ENCODE measurements at places on chromosomes 1 and 21.

- peak; percentile 83 for DNase-seq
These were observed 24.7 kb upstream of the FCGR2A start for GRCh38 chr1:161480381-161481035.

- no peak for DNase-seq
These were observed 28.6 kb upstream of the STUM start for GRCh38 chr1:226519716-226520598.

DNA sequence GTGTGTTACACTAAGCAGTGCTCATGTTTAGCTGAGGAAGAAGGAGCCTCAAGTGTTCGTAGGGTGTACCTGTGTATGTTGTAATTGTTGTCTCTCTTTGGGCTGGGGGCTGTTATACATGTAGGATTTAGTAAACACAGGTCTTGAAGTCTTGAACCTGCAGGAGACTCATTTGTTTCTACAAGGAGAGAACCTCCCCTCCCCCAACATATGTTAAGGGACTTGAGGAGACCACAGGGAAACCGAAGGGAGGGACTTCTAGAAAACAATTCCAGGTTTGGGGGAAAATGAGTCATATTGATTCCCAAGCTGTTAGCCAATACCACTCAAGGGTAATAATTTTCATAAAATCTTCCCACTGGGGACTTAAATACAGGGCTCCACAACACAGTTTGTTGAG lies 25.0 kb upstream of the AGBL4 start:
- no peak for DNase-seq

- DNase-seq, result peak; percentile 76
These were observed 55.3 kb downstream of the SEC16B start for GRCh38 chr1:177914603-177915002.

DNA sequence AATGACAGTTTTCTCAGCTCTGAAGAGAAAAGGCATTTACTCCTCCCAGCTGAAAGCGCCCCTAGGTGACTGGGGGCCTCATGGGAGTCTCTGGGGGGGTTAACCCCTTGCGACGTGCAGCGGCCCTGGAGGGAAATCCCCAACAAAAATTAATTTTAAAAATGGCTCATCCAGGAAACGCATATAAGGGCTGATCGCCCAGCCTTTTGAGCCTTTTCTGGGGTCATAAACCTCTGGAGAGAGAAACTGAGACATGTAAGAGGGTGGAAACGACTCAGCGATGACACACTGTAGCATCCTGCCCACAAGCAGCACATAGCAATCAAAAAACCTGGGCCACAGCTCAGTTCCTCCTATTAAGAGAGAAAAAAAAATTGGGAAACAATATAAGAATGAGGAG lies 20.4 kb upstream of the HPDL start:
- peak; percentile 27 for DNase-seq

- no peak for DNase-seq
These were observed 28.0 kb upstream of the KIAA1614 start for GRCh38 chr1:180884588-180885300.

GRCh38 chr1:173328961-173329360 lies 121.8 kb upstream of the TNFSF4 start:
- no peak for DNase-seq

DNA sequence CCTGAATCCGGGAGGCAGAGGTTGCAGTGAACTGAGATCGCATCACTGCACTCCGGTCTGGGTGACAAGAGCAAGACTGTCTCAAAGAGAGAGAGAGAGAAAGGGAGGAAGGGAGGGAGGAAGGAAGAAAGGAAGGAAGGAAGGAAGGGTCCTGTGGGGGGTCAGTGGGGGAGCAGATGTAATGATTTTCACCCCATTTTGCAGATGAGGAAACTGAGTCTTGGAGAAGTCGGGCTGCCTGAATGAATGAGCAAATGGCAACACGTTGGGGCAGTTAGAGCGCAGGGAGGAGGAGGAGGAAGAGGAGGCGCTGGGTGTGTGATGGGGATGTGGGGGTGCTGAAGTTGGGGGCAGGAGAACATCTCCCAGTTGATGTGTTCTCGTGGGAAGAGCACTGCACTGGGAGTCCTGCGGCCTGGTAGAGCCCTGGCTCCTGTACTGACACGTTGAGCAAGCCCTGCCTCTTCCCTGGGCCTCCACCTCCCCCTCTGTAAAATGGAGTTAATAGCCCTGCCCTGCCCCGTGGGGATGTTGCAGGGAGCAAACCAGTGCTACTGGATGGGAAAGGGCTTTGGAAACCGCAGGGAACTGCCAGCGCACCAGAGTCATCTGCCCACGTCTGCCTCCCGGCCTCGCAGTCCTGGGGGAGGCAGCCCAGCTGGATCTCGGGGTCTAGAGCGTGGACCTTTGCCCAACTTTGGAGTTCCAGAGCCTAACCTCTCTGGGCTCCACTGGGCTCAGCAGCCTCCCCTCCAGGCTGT lies 103.2 kb upstream of the CASZ1 start:
- peak; percentile 60 for DNase-seq

DNA sequence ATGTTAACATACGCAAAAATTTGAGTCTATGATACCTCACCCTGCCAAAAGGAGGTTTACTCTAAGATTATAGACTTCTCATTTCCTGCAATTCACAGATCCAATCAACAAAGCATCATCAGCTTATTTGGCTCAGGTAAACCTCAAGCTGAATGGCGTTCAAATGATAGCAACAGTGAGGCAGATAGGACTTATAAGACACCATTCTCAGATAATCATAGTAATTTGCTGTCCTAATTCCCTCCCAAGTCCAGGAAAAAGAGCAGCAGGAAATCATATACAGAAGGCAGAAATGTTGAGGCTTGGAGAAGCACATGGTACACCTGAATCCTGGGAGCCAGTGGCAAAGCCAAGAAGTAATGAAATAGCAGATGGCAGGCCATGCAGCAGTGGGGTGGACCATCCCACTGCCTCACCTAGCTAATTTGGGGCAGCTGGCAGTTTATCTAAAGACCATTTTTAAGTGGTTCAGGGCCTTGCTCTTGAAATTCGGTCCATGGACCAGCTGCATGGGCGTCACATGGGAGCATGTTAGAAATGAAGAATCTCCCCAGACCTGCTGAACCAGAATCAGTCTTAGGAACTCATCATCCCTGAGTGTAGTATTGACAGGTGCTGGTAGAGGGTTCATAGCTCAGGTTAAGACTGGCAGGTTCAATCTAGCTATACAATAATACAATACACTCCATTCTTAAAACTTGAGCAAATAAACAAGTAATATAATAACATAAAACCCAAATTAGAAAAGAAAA lies 57.7 kb downstream of the ASTN1 start:
- DNase-seq, result no peak

- DNase-seq, result no peak
These were observed 51.6 kb downstream of the PLPP3 start for GRCh38 chr1:56527548-56528302.

Data from bronchial epithelial cell (primary cell).